ENCODE measurements at places on chromosomes 7 and 10.

DNA sequence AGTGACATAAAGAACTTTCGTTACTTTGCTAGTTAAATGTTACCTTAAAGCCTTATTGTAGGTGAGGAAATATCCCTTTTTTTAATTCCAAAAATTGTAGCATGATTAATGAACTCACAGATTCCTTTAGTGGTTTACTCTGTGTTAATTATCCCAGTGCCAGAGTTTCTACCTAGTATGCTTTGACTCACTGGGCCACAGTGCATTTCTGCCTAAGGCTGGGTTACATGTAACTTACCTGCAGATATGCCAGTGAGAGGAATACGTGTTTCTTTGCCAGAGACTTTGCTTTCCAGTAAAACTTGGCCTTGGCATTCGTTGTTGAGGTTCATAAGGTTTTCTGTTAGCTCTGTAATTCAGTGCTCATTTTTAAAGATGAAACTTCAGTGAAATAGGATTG lies 380.8 kb upstream of the LRGUK start:
- DNase-seq = no peak

- no peak for DNase-seq
Measured at GRCh38 chr10:93383562-93383981, 98.6 kb downstream of the MYOF start.

- DNase-seq = no peak
Measured at GRCh38 chr10:131004276-131004675, 307.2 kb downstream of the TCERG1L start.

- DNase-seq = peak; percentile 77
Measured at GRCh38 chr10:34078745-34079470, 736.2 kb downstream of the PARD3 start.

DNA sequence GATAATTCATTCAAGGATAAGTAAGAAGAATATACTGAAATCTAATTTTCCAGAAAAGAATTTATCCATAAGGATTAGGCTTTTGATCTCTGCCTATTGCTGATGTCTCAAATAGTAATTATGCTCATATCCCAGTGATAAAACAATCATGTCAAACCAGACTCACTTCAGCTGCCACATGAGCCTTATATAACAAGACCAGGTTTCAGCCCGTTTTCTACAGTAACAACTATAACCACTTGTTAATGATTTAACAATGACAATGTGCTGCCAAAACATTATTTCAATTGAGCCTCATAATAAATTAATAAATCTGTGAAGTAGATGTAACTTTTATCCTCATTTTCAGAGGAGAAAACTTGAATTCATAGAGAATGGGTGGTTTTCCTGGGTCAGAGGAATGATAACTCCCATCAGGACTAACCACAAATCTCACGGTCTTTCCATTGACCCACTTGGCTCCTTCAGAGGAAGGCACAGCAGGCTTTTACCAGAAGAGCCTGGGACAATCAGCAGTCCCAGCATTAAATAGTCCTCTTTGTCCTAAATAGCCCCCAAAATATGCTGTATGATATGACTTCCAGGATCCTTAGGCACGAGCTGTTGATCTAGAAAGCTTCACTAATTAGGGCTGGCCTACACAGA lies 42.5 kb upstream of the SLIT1 start:
- no peak for DNase-seq

- no peak for DNase-seq
Measured at GRCh38 chr7:33760834-33761233, 144.5 kb upstream of the BMPER start.

DNA sequence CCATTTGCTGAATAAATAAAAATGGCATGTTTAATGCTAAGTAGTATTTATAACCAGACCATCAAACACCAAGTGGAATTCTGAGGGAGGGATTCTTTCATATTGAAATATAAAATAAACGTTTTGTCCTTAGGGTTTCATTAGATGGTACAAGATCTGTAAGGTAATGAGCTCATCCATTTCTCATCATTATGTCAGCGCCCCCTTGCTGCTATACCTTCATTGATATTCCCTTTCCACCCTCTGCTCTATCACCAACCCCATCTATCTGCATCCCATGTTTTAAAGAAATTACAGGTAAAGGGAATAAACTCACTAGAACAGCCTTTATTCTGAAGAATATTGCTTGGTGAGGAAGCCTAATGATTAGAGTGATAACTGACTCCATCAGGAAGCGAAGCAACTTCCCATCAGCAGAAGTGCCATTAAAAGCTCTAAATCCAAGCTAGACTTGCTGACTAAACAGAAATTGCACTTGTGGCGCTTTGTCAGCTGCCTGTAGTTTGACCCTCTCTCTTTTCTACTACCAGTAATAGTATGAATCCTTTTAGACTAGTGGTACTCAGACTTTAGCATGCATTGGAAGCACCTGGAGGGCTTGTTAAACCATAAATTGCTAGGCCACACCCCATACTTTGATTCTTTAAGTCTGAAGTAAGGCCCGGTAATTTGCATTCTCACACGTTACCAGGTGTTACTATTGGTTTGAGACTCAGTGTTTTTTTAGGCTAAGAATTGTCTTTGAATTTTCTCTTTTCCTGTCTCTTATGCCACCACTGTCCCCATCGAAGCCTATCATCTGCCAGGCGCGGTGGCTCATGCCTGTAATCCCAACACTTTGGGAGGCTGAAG lies 27.5 kb downstream of the ADD3 start:
- no peak for DNase-seq

DNA sequence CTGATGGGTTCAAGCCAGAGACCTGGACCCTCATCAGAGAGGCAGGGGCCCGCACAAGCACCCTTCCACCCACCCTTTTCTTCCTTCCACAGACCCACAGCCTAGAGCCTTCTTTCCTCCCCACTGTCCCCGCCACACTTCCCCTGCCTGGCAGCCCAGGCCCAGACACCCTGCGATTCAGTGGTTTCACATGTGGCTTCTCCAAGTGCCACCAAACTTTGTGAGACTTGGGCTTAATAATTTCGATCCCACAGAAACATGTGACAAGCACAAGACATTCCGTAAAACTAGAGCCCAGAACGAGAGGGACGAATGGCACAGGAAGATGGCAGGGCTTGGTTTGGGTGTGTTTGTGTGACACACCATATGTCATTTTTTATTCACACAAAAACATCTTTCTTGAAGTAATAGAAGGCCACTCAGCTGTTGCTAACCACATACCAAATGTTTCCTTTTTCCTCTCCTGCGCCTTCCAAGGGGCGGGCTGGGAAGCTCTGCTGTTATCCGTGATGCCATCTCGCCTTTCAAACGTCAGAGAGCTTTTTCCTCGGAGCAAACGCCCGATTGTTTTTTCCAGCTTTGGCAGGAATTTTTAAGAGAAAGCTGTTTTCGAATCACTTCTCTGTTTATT lies 162.9 kb downstream of the GRK5 start:
- no peak for DNase-seq

DNA sequence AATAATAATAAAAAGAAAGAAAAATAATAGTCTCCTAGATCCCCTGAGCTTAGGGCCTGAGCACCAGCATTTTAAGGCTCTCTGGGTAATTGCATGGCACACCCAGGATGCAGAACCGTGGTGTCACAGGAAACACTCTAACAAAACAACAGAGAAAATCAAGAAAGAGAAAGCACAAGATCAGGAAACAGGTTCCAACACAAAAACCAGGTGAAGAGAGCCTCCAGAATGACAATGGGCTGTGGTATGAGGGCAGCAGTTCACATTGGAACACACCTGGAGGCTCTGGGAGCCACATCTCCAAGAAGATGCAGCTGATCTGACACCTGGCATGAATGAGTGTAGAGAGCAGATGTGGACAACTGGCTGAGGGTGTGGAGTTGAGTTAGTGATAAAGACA lies 7.1 kb downstream of the MMRN2 start:
- DNase-seq = no peak

DNA sequence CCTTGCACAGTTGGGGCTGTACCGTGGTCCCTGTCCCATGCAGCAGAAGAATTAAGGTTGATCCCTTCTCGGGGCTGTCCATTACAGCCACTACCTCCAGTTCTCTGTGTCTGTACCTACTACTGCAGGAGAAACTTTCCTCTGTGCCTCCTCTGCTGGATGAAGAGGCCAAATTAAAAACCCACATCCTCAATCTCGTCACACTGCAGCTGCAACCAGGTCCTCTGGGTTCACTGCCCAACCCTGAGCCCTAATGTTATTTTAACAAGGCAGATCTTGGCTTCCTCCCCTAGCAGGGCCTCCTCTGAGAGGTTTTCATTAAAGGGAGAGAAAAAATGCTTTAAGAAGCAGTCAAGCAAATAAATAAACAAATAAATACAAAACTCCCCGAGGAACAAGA lies 66.6 kb downstream of the PLXNA4 start:
- DNase-seq = no peak
